ENCODE measurements at places on chromosomes 1 and 21. TPM values are rescaled to one million over a fixed set of nuclear protein-coding genes. Genes with fewer than 3 reads are reported as not detected.

DNA sequence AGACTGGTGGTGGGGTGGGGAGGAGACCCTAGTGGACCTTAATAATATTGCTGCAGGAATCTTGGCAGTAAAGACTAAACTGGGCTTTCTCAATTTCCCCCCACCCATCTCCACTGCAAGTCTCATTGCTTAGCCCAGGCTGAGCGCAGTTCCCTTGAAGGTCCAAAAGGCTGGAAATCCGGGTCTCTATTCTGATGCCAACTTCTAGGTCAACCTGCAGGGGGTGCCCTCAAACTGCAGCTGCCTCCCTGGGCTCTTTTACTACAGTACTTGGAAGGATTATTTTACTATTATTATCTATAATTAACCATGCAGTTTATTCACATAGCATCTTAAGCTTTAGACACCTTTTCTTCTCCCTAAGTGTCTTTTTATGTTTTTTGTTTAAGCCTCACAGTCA lies 85.4 kb upstream of the WARS2 start:
- no peaks in the 10 kb centered on the region for H3K27me3 ChIP-seq
- H3K4me3 ChIP-seq: no peak overlapping the region
- no peak overlapping the region for H3K27ac ChIP-seq
- no peaks in the 10 kb centered on the region for H3K4me1 ChIP-seq
- H3K36me3 ChIP-seq: no peaks in the 10 kb centered on the region

GRCh38 chr21:34691390-34692032 lies 22.7 kb downstream of the CLIC6 start:
- DNase-seq: no peak
- no peak overlapping the region for H3K4me3 ChIP-seq
- no peak overlapping the region for H3K27ac ChIP-seq
- H3K36me3 ChIP-seq: no peaks in the 10 kb centered on the region

GRCh38 chr1:40057310-40058030 lies 16.9 kb downstream of the CAP1 start:
- H3K4me3 ChIP-seq: no peak overlapping the region
- H3K4me1 ChIP-seq: peaks cover 91% of the 10 kb centered on the region
- DNase-seq: no peak
- H3K27me3 ChIP-seq: no peaks in the 10 kb centered on the region
- H3K27ac ChIP-seq: peak overlapping the region; percentile 7
- peaks cover 61% of the 10 kb centered on the region for H3K36me3 ChIP-seq

DNA sequence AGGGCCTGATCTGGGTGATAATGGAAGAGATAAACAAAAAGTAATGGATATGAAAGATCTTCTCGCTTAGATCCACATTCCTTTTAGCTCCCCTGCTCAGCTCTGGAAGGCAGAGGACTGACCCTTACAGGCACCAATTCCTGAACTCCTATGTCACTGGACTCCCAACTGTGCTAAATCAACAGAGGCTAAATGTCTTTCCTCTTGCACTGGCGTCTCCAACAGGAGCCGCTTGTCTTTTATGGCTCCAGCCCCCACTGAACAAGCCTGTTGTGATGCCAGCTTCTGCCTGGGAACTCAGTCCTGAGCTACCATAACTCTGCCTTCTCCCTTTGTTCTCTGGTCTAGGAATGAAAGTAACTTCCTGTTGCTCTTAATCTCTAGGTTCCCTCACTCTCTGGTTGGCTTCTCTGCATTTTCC lies 142.1 kb upstream of the COL11A1 start:
- H3K27ac ChIP-seq: no peak overlapping the region
- DNase-seq: no peak
- no peaks in the 10 kb centered on the region for H3K36me3 ChIP-seq
- H3K4me3 ChIP-seq: no peak overlapping the region
- H3K27me3 ChIP-seq: no peaks in the 10 kb centered on the region

The NPPB gene
- polyA plus RNA-seq: not detected

The AADACL4 gene
- not detected for polyA plus RNA-seq

The THBS3 gene
- 34.3 TPM for polyA plus RNA-seq

GRCh38 chr1:112395256-112395820 lies 676 bp upstream of the CTTNBP2NL start:
- peak overlapping the region; percentile 95 for H3K4me3 ChIP-seq
- no peaks in the 10 kb centered on the region for H3K36me3 ChIP-seq
- no peak for DNase-seq
- H3K4me1 ChIP-seq: peaks cover 37% of the 10 kb centered on the region

- H3K4me1 ChIP-seq: no peaks in the 10 kb centered on the region
- H3K36me3 ChIP-seq: no peaks in the 10 kb centered on the region
- DNase-seq: no peak
- no peaks in the 10 kb centered on the region for H3K27me3 ChIP-seq
These were observed 69.9 kb upstream of the ZC3H11B start for GRCh38 chr1:219682788-219683187.

The UBE2U gene
- not detected for polyA plus RNA-seq

The PDPN gene
- not detected for polyA plus RNA-seq

- no peak for DNase-seq
- no peak within 1 kb of the TSS for H3K4me3 ChIP-seq
- no peaks in the 10 kb centered on the region for H3K36me3 ChIP-seq
- no peak within 1 kb of the TSS for H3K27ac ChIP-seq
These were observed at the start of gene RGS13 for GRCh38 chr1:192635939-192636338. Gene RGS13, plus strand, starts transcription at chr1:192636147. Its CDS starts 8,188 bp downstream, at chr1:192644335.

DNA sequence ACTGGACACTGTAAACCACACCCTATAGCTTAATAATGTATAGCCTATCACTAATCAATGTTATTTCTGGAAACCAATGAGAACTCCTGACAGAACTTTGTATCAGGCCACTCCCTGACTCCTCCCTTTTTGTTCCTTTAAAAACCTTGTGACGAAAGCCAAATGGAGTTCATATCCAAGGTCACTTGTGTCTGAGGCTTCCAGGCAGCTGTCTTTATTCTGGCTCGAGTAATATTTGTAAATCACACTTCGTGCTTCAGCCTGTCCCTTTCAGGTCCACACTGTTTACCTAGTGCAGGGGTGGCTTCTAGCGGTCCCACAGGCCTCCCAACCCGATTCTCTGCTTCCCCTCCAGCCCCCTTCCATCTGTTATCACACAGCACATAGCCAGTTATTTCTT lies 16.2 kb upstream of the CAPN9 start:
- H3K4me3 ChIP-seq: no peak overlapping the region
- H3K36me3 ChIP-seq: no peaks in the 10 kb centered on the region
- no peak overlapping the region for H3K27ac ChIP-seq
- peaks cover 2% of the 10 kb centered on the region for H3K27me3 ChIP-seq
